Memory B cell (primary cell): ENCODE measurements at places on chromosomes 5 and 9.

GRCh38 chr9:16884952-16885513 is 14.6 kb upstream of the BNC2 start:
- DNase-seq: no peak

DNA sequence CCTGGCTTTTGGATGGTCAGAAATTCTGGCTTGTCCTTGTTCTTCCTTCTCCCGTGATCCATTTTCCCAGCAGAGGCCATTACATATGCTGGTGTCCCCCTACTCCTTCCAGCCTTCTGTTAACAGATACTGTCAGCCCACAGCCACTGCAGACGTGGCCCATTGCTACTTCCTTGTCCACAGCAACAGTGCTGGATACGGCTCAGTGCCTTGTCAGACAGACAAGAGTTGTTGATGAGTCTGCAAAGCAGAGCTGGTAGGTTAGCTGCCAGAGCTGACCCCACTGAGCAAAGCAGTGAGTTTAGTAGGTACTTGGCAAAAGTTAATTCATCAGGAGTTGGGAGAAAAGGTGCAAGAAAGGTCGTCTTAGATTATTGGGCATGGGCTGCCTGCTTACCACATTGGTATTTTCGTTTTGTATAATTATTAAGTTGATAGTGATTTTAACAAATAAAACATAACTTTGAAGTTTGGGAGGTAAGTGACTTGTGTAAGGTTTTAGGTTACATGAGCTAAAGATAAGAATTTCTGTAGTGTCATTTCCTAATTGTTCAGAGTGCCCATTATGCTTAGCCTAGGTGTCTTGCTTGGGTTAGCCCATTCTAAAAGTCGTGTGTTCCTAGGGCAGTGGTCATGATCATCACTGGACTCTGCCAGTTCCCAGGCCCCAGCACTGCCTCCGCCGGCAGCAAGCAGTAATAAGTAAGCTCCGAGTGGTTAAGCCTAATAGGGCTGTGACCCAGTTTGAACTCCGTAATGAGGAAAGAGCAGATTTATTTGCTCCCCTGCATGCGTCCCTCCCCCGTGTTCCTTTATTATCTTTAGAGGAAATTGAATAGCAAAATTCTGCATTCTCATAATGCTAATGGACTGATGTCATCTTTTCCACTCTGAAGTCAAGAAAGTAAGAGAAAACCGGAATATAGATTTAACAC is 292.0 kb downstream of the FANCC start:
- DNase-seq: no peak

GRCh38 chr9:90446200-90446948 is 196.2 kb downstream of the DIRAS2 start:
- no peak for DNase-seq

DNA sequence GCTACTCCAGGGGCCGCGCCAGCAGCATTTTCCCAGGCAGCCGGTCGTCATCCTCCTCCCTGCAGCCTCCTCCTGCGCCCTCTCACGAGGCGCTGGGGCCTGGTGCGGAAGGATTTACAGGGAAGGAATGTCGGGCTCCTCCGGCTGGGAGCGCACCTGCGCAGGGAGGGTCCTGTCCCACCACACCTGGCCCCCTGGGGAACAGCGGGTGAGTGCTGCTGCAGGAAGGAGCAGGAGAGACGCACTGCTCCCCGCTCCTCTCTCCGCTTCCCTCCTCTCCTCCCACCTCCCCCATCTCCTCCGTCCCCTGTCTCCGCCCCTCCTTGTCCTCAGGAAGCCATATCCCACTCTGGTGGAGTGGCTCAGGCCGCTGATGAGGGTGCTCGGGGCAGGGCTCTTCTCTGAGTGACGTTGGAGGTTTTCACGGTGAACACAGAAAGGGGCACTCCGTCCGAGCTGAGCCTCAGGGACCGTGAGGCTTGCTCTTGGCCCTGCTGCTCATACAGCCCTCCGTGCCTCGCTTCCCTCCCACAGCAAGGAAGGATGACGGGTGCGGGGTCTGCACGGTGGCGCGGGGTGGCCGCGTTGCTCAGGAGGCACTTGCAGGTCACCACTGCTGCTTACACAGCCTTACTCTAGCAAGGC is 31.3 kb downstream of the IRX4 start:
- DNase-seq: no peak

DNA sequence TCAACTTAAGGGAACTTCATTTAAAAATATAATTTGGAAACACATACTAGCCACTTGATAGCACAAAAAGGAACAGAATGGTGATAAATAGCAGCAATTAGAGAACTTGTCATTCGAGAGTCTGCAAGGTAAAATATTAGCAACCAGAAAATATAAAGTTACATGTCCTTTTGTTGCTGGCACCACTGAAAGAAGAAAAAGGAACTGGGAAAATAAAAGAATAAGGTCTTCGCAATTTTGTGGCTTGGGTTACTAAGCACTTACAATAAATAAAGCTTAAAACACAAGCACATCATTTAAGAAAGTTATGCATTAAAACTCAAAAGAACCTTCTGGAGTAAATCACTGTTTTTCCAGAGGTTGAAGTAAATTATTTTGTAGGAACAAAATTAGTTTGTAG is 149.9 kb upstream of the FBN2 start:
- no peak for DNase-seq

- DNase-seq: no peak
These were observed 156.0 kb upstream of the CDKN2B start for GRCh38 chr9:22165144-22165543.

- no peak for DNase-seq
These were observed 123.5 kb downstream of the TSSK1B start for GRCh38 chr5:113311301-113311700.

- DNase-seq: no peak
These were observed 202.7 kb downstream of the SEMA6A start for GRCh38 chr5:116371935-116372334.

GRCh38 chr9:130728721-130729120 is 35.1 kb downstream of the EXOSC2 start:
- DNase-seq: no peak

- no peak for DNase-seq
These were observed 142.1 kb downstream of the LHFPL2 start for GRCh38 chr5:78506261-78507024.

- no peak for DNase-seq
These were observed 1481.5 kb downstream of the EFNA5 start for GRCh38 chr5:106189121-106189809.

GRCh38 chr5:7779019-7780005 is 71.6 kb downstream of the CFAP90 start:
- DNase-seq: no peak
